Activated naive CD8-positive, alpha-beta T cell treated with anti-CD3 and anti-CD28 coated beads for 36 hours (primary cell): ENCODE measurements at places on chromosomes 1 and 21. TPM values are rescaled to one million over a fixed set of nuclear protein-coding genes. Genes with fewer than 3 reads are reported as not detected.

SLC19A2 gene
- 6.5 TPM for total RNA-seq

PROK1 gene
- not detected for total RNA-seq

CA6 gene
- total RNA-seq = 13.7 TPM

FAM131C gene
- 0.34 TPM for total RNA-seq

ZNF684 gene
- total RNA-seq = 4.7 TPM

SLC41A1 gene
- total RNA-seq = 31.5 TPM

ZMYM1 gene
- total RNA-seq = 6.1 TPM
